AG10803 (cell line): ENCODE measurements at places on chromosomes 1 and 21.

DNA sequence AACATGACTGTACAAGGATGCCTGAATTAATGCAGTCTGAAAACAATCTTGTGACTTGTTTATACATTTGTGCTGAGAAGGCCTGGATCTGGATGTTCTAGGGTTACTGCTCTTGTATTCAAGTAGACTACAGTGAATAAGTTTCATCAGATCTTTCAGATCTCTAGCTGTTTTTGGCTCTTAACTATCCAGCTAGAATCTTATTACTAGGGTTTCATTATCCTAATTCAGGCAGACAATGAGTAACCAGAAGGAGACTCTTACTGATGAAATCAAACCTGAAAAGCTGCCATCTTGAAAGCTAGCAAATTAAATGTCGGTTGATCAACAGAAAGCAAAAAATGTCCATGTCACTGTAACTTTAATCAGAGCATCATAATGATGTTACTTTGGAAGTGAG is 112.5 kb upstream of the KCNK2 start:
- peak; percentile 84 for DNase-seq

DNA sequence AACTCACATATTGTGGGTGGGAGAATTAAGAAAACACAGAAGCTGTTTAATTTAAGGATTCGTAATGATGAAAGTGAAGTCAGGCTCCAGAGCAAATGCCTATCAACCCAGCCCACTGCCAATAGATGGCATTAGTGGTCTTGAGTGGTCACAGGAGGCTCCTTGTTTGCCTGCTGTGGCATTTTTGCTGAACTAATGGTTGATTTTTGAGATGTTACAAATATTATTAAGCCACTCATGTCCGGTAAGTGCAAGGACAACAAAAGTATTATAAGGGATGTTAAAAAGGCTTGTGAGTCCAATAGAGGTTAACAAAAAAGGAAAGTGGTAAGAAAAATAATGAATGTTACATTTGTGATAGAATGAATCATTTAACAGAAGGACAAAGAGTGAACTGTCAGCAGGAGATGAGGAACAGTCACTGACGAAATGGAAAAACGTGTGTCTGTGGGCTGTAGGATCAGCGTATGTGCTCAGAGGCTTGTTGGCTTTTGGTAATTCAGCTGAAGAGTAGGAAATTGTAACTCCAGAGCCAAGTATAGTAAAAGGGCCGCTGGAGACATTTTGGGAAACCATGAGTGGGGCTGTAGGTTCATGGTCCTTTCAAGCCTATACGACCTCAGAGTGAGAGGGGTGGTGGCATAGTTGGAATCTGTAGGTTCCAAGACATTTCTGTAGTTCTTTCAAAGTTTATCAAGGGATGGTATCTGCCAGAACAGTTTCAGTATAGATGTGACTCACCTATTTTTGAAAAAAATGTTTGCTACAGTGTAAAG is 11.2 kb downstream of the SFT2D2 start:
- no peak for DNase-seq

GRCh38 chr1:98480271-98480670 is 181.2 kb upstream of the SNX7 start:
- no peak for DNase-seq

- DNase-seq: no peak
These were observed 15.1 kb downstream of the PCP4 start for GRCh38 chr21:39882151-39882838.

GRCh38 chr1:6041432-6042062 is 4.1 kb upstream of the KCNAB2 start:
- peak; percentile 6 for DNase-seq

- peak; percentile 85 for DNase-seq
These were observed at the start of gene TMEM50A for GRCh38 chr1:25338188-25338981. Gene TMEM50A, plus strand, starts transcription at chr1:25338334. Its CDS starts 2,153 bp downstream, at chr1:25340487.

GRCh38 chr1:197435224-197435623 is 167.2 kb downstream of the CRB1 start:
- DNase-seq: no peak

GRCh38 chr21:41009398-41010100 is 158.4 kb upstream of the BACE2 start:
- no peak for DNase-seq

DNA sequence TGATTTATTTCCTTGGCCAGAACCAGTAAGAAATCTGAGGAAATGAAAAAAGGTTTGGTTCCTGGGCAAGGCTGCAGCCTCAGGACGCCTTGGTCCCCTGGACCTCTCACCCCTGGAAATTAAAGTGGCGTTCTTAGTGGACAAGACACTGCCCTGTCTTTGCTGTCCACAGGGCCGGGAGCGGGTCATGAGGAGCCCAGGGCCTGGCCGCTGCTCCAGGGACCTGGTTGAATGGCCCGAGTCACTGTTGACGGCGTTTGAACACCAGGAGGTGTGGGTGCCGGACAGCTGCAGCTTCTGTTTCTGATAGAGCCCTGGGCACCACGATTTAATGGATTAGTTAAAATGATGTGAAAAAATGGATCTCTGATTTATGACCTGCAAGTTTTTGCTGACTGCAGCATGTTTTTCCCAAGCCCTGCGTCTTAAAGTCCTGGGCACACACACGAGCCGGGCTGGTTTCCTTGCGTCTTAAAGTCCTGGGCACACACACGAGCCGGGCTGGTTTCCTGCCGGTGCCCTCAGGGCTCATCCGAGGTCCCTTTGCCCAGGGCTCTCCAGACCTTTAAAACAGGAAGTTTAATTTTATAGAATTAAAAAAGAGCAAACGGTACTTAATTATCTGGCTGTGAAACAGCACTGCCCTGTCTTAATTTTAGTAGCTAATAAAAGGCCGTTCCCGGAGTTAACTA is 74.1 kb upstream of the ACTRT2 start:
- DNase-seq: no peak

DNA sequence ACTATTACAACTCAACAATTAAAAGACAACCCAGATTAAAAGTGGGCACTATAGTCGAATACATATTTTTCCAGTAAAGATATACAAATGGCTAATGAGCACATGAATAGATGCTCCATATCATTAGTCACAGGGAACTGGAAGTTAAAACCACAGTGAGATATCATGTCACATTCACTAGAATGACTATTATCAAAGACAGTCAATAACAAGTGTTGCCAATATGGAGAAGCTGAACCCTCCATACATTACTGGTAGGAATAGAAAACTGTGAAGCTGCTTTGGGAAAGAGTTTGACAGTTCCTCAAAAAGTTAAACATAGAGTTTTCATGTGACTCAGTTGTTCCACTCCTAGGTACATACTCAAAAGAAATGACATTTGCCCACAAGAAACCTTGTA is 30.6 kb upstream of the MRPS6 start:
- no peak for DNase-seq

GRCh38 chr21:36551731-36552433 is 72.0 kb upstream of the CLDN14 start:
- peak; percentile 94 for DNase-seq
